ENCODE measurements at places on chromosomes 3 and 15. TPM values are rescaled to one million over a fixed set of nuclear protein-coding genes. Genes with fewer than 3 reads are reported as not detected.
A peak's percentile ranks its signal among the peaks of the same experiment; 100 is the strongest.

DNA sequence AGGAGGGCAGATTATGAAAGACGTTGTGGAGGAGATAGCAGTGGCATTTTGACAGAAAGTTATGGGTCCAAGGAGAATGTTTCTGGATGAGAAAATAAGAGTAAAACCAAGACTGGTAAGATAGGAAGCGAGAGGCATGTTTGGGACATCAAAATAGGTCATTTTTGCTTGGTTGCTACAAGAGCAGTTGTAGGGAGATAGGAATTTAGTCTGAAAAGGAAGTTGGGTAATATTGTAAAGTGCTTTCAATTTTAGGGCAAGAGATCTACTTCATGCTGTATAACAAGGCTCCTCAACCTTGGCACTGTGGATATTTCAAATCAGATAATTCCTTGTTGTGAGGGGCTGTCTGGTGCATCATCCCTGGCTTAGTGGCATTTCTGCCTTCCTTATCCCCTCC, 118.0 kb upstream of the DPH6 start:
- H3K4me1 ChIP-seq, result no peaks in the 10 kb centered on the region
- H3K36me3 ChIP-seq, result no peaks in the 10 kb centered on the region
- H3K27me3 ChIP-seq, result no peaks in the 10 kb centered on the region
- DNase-seq, result no peak
- no peak overlapping the region for H3K27ac ChIP-seq

ZNF620 gene
- 1.4 TPM for total RNA-seq

RTP1 gene
- total RNA-seq, result not detected

DNA sequence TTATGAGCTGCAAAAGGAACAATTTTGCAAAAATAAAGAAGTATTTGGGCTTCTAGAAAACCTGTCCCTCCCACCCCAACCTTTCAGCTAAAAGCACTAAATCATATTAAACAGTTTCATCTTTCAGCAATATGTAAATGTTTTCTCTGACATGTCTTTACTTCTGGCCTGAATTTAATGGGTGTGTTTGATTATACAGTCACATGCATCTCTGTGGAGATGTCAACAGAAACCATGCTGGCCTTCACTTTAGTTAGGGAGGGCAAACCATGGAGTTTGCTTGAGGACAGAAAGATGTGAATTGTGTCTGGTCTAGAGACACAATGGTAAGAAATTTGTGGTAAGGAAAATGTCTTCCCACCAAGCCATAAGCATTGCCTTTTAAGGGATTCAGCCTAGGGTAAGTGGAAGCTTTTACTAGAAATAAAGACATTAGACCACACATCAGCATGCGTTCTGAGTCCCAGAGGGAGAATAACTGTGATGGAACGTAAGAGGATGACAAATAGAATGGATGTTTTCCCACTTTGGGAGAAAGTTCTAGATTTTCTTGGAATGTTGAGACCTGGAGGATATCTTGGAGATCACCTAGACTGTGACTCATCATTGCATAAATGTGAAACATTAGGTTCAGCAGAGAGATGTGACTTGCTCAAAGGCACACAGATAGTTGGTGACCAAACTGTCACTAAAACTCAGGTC, 68.9 kb downstream of the ST8SIA2 start:
- no peaks in the 10 kb centered on the region for H3K27me3 ChIP-seq
- no peak for DNase-seq
- no peaks in the 10 kb centered on the region for H3K36me3 ChIP-seq

INSYN1 gene
- 0.68 TPM for total RNA-seq

TP63 gene
- not detected for total RNA-seq

- H3K4me3 ChIP-seq, result no peak overlapping the region
- no peak for DNase-seq
These were observed 48.1 kb downstream of the CFAP20DC start for GRCh38 chr3:59001675-59002074.

ALCAM gene
- total RNA-seq, result 43.4 TPM

CHRNA5 gene
- total RNA-seq, result not detected

GRCh38 chr3:45950686-45951600, 7.7 kb downstream of the CXCR6 start:
- H3K27ac ChIP-seq, result no peak overlapping the region
- no peak for DNase-seq
- H3K36me3 ChIP-seq, result peaks cover 4% of the 10 kb centered on the region

DNA sequence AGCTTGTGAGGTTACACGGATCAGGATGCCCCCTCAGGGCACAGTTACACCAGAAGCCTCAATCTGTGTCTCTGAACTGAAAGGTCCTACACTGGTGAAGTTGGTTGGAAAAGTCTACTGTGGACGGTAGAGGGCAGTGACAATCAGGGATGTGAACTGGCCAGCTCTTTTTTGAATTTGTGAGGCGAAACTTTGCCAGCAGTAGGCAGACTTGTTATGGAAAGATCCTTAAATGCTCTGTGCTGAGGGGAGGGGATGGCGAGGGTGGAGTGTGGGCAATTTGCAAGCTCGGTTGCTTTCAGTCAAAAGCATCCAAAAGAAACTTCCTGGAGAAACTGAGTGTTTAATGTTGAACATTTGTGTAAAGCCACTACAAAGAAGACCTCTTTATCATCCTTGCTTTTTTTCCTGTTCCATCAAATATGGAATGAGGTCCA, 127.4 kb upstream of the ABHD17C start:
- no peaks in the 10 kb centered on the region for H3K27me3 ChIP-seq
- H3K27ac ChIP-seq, result no peak overlapping the region
- no peaks in the 10 kb centered on the region for H3K36me3 ChIP-seq
- no peaks in the 10 kb centered on the region for H3K4me1 ChIP-seq

DNA sequence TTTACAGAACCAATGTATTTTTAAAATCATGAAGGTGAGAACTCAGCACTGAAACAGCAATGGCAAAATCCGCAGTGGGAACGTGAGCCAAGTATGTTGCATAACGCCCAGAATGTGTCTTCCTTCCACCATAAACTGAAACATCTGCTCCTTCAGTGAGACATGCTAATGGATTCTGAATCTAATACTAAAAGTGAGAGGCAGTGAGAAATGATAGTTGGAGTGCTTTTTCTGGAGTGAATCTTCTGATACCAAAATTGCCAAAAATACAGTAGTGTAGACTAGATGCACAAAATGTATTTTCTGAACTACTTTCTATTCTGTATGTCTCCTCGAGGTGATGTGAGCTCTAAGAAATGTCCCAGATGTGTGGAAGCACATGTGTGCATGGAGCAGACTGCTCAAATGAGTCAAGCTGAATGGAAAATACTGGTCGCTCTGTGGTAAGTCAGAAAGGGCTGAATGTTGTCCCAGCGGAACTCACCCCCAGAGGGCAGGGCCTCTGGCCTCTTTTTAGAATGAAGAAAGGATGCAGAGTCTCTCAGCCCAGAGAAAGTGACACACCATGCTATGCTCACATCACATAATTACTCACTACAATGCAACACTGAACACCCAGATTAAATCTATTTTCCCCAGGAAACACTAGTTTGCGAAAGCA, 73.0 kb downstream of the ATP10A start:
- no peak overlapping the region for H3K4me3 ChIP-seq
- H3K27me3 ChIP-seq, result no peaks in the 10 kb centered on the region
- no peak overlapping the region for H3K27ac ChIP-seq
- H3K36me3 ChIP-seq, result no peaks in the 10 kb centered on the region

- no peak for DNase-seq
- H3K4me3 ChIP-seq, result no peak overlapping the region
- no peaks in the 10 kb centered on the region for H3K27me3 ChIP-seq
- no peaks in the 10 kb centered on the region for H3K36me3 ChIP-seq
- H3K27ac ChIP-seq, result no peak overlapping the region
These were observed 2.1 kb downstream of the ANKUB1 start for GRCh38 chr3:149790268-149790667.

GRCh38 chr3:155443815-155444214, 150.3 kb upstream of the STRIT1 start:
- no peaks in the 10 kb centered on the region for H3K27me3 ChIP-seq
- H3K27ac ChIP-seq, result no peak overlapping the region
- H3K4me3 ChIP-seq, result no peak overlapping the region
- no peak for DNase-seq
- no peaks in the 10 kb centered on the region for H3K4me1 ChIP-seq

GRCh38 chr3:152184971-152185686, 83.6 kb upstream of the MBNL1 start:
- no peaks in the 10 kb centered on the region for H3K27me3 ChIP-seq
- H3K4me1 ChIP-seq, result no peaks in the 10 kb centered on the region
- DNase-seq, result no peak
- no peak overlapping the region for H3K4me3 ChIP-seq

DNA sequence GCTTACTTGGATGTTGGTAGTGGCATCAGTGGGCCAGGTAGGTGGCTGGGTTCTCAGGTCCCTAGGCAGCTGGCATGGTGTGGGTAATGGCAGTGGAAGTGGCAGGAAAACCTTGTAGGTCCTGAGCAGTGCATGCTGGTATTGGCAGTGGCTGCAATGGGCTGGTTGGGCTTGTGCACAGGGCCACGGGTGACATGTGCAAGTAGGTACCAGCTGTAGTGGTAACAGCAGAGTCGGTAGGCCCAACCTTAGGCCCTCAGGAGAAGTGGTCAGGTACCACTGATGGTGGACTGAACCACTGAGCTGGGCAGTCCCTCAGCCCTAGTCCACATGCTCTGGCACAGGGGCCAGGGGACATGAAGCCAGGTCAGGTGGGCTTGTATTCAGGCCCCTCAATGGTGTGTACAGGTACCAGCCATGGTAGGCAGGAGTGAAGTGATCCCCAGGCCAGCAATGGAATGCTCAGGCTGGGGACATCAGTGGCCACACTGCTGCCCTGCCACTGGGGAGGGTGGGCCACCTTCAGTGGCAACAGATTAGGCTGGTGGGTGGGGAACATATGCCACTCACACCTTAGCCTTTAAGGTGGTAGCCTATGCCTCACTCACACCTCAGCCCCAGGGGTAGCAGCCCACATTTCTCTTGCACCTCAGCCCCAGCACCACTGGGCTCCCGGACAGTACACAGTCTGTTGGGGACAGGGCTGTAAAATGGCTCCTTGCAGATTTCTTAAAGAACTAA, 118.1 kb downstream of the LRRK1 start:
- no peak overlapping the region for H3K27ac ChIP-seq
- H3K4me1 ChIP-seq, result no peaks in the 10 kb centered on the region
- peak; percentile 31 for DNase-seq
- no peaks in the 10 kb centered on the region for H3K27me3 ChIP-seq
- no peaks in the 10 kb centered on the region for H3K36me3 ChIP-seq
- no peak overlapping the region for H3K4me3 ChIP-seq

DNA sequence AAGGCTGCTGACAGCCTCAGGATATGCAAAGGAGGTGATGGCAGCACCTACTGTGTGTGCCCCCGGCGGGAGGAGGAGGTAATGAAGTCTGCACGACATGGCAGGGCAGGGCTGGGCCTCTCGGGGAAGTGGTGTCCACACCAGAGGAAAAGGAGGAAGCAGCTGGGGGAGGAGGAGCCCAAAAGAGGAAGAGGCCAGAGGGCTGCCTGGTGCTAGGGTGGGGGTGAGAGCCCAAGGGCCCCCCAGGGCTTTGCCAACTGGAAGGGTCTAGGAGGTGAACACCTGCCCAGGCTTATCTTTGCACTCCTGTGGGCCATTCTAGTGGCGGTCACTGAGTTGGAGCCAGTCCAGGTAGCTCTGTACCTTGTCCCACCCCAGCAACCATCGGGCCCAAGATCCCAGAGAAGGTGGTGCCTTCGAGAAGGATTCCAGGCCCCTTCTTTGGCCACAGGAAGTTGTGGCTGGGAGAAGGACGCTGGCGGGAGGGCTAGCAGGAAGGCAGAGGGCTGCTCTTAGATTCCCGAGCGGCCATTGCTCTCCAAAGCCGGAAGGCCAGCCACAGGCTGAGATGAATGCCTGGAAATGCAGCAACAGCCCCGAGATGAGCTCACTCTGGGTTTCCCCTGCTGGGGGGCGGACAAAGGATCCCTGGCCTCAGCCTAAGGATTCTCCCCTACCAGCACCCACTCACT, 7.0 kb downstream of the GNAI2 start:
- H3K4me3 ChIP-seq, result no peak overlapping the region
- H3K36me3 ChIP-seq, result peaks cover 9% of the 10 kb centered on the region
- H3K4me1 ChIP-seq, result peaks cover 44% of the 10 kb centered on the region
- H3K27me3 ChIP-seq, result no peaks in the 10 kb centered on the region
- H3K27ac ChIP-seq, result peak overlapping the region; percentile 78

DNA sequence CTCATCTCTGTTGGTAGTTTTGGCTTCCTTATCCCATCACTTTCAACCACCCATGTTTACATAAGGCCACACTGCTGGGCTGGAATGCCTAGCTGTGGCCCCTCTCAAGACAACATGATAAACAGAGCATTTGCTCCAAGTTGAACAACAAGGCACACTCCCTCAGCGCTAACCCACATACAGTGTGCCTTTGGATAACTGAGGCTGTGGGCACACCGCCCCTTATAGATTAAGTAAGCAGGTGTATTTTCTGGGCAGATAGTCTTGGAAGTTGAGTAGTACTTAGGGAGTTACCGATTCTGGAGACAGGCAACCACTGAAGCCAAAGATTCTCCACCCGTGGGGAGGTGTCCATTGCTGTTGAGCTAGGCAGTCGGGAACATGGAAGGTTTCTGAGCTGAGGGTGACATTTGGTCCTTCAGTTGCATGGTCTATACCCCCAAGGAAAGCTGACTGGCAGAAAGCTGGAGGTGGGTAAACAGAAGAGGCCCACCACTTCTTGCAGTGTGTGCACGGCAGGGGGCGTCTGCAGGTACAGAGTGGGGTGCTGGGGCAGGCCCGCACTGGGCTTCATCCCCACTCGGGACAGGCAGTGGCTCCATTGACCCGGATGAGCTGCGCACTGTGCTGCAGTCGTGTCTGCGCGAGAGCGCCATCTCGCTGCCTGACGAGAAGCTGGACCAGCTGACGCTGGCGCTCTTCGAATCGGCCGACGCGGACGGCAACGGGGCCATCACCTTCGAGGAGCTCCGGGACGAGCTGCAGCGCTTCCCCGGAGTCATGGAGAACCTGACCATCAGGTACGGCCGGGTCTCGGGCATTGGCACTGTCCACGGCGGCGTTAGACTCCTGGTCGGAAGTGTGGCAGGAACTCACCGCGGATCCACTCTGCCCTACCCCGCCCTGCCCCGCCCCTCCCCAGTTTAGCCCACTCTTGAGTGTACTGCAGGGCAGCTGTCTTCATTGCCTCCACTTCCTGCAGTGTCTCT, 16.8 kb downstream of the NOX5 start:
- no peak overlapping the region for H3K27ac ChIP-seq
- peaks cover 7% of the 10 kb centered on the region for H3K27me3 ChIP-seq
- no peaks in the 10 kb centered on the region for H3K4me1 ChIP-seq
- no peaks in the 10 kb centered on the region for H3K36me3 ChIP-seq

- DNase-seq, result no peak
- H3K4me3 ChIP-seq, result no peak overlapping the region
- peaks cover 4% of the 10 kb centered on the region for H3K27me3 ChIP-seq
- no peaks in the 10 kb centered on the region for H3K4me1 ChIP-seq
- no peak overlapping the region for H3K27ac ChIP-seq
These were observed 117.1 kb downstream of the RAB11A start for GRCh38 chr15:65986416-65986815.

GRCh38 chr15:61654918-61655317, 405.3 kb downstream of the VPS13C start:
- no peaks in the 10 kb centered on the region for H3K36me3 ChIP-seq
- no peaks in the 10 kb centered on the region for H3K27me3 ChIP-seq
- no peak for DNase-seq
- no peak overlapping the region for H3K27ac ChIP-seq
- no peak overlapping the region for H3K4me3 ChIP-seq

Data from right lobe of liver (tissue), 6 donors.